ENCODE measurements at places on chromosomes 11 and 22.

GRCh38 chr11:111908639-111909305 is 2.8 kb downstream of the CRYAB start:
- DNase-seq = no peak

DNA sequence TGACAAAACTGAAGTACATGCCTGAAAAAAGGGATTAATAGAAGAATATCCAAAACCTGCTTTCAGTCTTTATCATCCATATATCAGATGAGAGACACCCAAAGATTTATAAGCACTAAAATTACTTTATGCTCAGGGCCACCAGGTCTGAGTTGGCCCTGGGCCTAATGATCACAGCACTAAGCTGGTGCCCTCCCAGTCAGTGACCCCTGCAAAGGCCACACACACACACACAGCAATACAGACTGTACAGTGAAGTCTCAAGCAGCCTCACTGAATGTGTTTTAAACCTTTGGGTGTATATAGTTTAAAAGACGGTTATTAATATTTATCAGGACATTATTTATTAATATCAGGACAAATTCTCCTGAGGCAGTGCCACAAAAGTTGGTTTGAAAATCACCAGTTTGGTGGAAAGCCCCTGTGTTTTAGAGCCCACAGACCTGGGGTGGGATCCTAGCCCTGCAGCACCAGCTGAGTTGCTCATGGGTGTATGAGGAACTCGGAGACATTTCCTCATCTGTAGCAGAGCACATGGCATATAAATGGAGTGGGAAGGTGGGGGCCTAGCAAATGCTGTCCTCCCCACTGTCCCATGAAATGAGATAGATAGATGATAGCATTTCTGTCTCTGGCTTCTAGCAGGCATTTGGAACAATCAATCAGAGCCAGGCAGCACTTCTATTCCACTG is 48.4 kb upstream of the HORMAD2 start:
- no peak for DNase-seq

DNA sequence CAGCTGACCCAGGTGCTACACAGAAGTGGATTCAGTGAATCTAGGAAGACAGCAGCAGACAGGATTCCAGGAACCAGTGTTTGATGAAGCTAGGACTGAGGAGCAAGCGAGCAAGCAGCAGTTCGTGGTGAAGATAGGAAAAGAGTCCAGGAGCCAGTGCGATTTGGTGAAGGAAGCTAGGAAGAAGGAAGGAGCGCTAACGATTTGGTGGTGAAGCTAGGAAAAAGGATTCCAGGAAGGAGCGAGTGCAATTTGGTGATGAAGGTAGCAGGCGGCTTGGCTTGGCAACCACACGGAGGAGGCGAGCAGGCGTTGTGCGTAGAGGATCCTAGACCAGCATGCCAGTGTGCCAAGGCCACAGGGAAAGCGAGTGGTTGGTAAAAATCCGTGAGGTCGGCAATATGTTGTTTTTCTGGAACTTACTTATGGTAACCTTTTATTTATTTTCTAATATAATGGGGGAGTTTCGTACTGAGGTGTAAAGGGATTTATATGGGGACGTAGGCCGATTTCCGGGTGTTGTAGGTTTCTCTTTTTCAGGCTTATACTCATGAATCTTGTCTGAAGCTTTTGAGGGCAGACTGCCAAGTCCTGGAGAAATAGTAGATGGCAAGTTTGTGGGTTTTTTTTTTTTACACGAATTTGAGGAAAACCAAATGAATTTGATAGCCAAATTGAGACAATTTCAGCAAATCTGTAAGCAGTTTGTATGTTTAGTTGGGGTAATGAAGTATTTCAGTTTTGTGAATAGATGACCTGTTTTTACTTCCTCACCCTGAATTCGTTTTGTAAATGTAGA is 1.7 kb downstream of the MALAT1 start:
- DNase-seq = no peak

GRCh38 chr11:73394416-73395296 is 18.5 kb downstream of the RELT start:
- DNase-seq = no peak

DNA sequence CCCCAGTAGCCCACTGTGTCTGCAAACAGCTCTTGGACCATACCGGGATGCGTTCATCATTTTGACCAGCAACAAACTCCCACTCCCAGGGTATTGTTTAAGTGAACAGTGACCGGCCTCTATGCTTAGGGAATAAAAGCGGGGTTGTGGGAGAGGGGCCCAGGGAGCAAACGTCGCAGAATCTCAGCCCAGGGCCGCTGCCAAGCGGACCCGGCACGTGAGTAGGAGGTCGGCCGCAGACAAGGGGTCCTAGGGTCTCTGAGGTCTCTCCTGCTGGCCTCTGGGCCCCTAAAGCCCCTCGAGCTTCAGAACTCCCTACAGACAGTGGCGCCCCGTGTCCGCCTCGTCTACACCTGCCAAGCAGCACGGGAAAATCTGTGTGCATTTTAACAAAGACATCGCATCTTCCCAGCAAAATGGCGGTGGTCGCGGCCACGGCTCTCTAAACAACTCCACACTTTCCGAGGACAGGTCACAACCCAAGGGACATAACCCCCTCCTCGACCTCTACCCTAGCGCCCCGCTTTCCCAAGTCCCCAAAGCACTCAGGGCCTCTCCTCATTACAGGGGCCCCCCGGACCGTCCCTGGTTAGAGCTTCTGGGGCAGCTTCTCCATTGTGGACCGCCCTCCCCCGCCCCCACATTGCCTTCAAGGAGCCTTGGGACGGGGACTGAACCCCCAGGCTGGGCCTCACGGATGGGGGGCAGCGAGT is 3.9 kb upstream of the GCAT start:
- DNase-seq = no peak

- no peak for DNase-seq
Observed at GRCh38 chr22:48179571-48180546, 1417.4 kb downstream of the TBC1D22A start.

DNA sequence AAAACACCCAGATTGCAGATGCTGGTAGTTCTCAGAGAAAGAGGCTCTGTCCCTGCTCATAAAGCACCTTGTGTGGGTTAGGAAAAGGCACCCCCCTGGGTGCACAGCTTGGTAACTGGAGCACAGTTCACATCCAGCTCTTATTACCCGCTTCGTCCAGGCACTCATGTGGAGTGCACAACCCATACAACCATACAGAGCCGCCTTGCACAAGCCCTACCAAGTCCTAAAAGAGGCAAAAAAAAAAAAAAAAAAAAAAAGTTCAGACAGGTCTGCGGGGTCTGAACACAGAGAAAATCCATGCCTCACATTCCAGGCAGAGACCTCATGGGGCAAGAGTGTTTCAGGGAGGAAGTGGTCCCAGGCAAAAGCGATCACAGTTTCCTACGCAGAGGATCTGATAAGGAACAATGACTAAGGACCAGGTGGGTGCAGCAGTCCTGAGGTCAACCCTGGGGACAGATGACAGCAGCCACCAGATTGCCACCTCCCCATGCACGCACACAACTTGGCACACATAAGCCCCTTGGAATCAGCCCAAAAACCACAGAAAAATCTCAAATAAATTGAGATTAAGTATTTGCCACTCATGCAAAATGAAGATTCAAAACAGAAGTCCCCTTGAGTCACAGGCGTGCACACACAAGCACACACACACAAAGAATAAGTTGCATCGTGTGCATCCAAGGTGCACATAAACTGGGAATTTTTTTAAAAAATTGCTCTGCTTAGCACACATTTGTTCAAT is 12.3 kb downstream of the MB start:
- DNase-seq = peak; percentile 27

DNA sequence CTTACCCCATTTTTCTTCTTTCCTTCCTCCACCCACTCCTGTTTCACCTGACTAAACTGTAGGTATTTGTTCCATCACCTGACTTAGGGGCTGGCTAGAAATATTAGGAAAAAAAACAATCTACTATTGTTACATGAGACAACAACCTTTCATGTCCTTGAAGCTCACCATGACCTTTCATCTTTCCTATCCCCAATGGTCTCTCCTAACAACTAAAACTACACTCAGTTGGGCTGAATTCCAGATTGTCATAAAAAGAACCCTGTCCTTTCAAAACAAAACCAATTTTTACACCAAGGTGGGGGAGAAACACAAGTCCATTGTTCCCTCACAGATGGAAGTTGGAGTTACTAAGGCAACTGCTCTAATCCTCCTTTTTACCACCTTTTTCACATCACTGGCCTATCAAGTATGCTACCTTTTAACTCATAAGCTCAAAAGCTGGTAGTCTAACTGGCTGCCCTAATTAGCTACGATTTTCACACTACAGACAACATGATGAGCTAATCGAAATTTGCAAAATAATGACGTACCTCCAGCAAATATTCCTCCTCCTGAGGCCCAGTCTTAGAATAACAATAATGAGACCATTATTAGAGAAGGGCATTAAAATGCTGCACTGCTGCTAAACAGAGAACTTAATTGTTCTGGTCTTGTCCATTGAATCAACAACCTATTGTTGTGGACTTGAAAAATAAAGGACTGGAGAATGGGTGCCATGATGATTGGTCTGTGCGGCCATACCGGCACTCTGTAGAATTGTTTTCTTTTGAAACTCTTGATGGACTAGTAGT is 46.5 kb upstream of the SOX6 start:
- DNase-seq = no peak

DNA sequence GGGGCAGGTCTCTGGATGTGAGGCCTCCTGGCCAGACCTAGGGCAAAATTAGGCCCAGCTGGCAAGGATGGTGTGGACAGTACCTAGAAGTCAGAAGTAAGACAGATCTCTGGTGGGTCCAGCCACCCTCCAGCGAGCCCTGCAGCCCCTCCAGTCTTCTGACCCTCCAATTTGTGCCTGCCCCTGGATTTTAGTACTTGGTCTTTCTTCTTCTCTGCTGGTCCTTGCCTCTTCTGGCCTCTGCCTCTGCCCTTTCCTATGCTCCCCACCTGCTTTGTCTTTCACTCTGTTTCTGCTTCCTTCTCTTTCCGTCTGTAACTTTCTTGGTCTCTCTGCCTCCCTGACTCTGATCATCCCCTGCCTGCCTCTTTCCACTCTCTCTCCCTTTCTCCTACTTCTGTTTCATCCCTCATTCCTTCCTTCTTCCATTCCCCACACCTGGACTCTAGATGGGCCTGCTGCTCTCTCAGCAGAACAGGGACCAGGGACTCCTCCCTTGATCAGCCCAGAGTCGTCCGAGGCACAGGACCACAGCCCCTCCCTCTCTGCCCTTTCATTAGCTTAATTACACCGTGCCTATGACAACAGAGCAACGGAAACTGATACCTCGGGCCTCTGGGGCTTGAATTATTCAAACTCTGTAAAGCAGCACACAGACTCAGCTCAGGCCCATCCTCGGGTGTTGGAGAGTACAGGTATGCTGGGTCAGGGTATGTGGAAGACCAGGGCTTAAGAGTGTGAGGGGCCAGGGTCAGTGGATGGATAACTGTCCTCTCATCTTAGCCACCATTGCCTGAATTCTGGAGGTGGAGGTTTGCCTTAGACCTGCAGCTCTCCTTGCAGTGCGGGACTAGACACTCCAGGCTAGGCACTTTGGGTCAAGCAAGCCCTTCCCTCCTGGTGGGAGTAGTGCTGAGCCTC is at the start of gene CHRNA10:
Gene CHRNA10, minus strand, starts transcription at position 51 of the 921 bp plus-strand sequence. CDS start 72 bp downstream, outside the sequence.
- no peak for DNase-seq

DNA sequence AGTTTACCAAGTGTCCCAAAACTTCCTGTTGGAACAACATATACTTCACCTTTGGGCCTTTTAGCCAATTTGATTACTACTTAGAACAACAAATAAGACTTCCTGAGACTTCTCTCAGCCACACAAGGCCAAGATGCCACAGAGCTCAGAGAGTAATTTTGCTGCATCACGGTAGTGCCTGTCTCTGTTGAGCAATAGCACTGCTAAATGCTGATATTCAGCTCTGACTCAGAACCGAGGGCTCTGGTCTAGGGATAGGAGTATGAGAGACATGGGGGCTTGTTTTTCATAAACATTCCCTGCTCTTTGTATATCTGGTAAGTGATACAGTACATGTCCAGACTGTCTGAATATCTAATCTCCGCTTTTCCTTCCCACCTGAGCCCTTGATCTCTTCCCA is 260.4 kb upstream of the ARHGAP20 start:
- no peak for DNase-seq

DNA sequence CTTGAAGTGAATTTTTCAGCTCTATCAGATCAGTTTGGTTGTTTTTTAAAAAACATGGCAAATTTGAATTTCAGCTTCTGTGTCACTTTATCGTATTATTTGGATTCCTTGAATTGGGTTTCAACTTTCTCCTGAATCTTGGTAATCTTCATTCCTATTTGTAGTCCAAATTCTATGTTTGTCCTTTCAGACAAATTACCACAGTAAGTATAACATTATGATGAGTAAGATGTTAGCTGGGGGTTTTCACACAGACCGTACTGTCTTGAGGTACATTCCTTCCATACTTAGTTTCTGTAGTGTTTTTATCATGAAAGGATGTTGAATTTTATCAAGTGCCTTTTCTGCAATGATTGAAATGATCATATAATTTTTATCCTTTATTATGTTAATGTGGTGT is 28.0 kb downstream of the OR5B17 start:
- no peak for DNase-seq

- DNase-seq = no peak
Observed at GRCh38 chr11:103618528-103618927, 417.9 kb upstream of the DDI1 start.

- DNase-seq = no peak
Observed at GRCh38 chr11:23090659-23091058, 230.4 kb upstream of the CCDC179 start.

GRCh38 chr22:22928666-22929380 is 41.2 kb downstream of the IGLL5 start:
- peak; percentile 22 for DNase-seq

GRCh38 chr11:19080579-19080993 is 20.1 kb upstream of the MRGPRX2 start:
- no peak for DNase-seq

DNA sequence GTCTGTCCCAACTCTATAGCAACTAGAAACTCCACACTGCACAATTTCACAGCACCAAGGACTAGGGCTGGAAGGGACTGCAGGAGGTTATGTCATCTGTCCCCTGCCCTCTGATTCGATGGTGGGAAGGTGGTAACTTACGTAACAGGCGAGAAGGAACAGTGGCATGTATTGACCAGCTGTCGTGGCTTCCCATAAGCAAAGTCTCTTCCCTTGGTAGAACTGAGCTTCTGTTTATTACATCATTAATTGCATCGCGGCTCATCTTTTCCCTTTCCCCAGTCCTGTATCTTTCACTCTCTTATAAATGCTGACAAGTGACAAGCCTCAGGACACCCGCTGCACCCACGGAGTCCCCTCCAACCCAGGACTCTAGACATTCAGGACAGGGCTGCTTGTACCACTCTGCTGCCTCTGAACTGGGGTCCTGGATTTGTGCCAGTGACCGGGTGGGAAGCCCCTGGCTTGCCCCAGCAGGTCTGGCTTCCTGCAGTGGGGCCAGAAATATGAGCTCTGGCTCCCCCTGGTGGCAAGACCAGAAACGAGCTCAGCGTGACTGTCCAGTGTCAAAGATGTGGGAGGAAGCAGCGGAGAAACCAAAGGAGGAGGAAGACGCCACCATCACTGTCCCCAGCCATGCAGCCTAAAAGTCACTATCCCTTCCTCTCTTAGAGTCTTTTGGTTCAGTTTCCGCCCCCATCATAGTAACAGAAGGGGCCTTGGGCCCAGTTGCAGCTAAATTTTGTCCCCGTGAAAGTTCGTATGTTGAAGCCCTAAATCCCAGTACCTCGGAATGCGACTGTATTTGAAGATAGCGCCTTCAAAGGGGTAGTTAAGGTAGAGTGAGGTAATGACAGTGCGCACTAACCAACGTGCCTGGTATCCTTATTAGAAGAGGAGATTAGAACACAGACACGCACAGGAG is 84.5 kb downstream of the ISX start:
- DNase-seq = peak; percentile 62

- no peak for DNase-seq
Observed at GRCh38 chr11:36019722-36020121, 75.9 kb downstream of the LDLRAD3 start.

- peak; percentile 33 for DNase-seq
Observed at GRCh38 chr11:3984896-3985295, 109.7 kb upstream of the RRM1 start.

GRCh38 chr22:20749453-20749852 is 24.5 kb upstream of the SERPIND1 start:
- DNase-seq = no peak
